ENCODE measurements at places on chromosomes 2 and 18.

DNA sequence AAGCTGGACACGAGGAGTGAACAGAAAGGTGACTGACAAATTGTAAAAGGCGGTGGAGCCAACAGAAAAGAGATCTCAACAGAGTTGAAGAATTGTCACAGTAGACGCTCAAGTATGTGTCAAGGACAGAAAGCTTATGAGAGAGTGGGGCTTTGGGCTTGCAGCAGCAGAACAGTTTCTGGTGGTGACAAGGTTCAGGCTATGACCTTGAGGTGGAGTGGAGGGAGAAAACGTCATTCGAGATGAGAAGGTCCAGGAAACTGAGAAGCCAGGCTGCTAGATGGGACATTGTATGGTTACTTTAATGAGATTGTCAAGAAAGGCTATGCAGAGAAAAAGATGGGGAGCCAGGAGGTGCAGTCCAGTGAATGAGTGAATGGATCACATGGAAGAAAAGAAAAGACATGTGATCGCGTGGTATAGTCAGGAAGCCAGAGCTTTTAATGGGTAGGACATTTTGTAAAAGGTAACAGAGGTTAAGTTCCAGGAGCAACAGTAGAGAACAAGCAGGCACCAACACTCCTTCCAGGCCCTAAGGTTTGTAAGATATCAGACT is 91.1 kb upstream of the EPC2 start:
- DNase-seq = no peak

DNA sequence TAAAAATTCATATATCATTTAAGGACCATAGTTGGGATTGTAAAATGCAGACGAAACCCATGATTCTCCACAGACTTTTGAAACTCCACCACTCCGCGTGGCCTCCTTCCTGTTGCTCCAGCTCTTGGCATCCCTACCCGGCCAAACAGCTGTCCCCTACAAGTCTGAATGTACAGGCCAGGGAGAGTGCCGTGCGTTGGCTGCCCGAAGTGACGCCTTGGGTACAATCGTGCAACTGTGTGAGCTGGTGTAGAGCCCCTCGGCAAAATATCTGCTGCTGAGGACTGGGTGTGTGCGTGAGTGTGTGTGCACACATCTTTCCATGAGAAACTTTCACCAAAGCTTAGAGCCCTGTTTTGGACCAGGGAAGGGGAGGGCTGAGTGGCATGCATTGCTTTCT is 43.8 kb upstream of the ZNF516 start:
- no peak for DNase-seq

DNA sequence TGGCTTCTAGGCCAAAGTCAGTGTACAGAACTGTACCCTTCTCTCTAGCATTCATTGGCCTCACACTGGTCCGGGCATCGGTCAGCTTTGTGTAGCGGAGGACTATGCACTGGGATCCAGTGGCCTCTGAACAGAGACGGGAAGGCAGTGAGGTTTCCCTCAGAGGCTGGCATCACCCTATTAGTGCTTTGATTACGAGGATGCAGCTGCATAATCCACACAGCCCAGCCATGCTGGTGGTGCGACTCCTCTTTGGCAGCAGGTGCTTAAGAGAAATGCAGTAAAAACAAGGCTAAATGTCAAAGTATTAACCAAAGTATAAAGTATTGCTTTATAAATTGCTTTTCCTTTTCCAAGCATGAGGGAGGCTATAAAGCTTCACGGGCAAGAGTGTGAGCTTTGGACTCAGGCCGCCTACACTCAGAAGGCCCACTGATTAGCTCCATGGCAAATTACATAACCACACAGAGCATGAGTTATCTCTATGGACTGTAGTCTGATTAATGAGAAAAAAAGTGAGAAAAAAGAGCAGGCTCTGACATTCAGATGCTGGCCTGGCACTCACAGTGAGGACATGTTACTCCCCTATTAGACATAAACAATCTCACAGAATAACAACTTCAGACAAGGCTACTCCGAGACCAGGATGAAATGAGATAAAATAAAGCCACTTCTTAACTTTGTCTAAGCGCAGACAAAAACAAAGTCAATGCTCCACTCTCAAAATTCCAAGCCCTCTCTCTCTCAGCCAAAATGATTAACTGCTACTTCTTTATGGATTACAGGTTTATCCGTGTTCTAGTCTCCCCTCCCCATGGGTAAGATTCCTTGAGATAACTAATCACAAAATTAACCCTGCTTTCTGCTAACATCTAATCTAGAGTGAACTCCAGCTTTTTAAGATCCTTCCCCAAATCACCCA is 6.4 kb upstream of the CRYGC start:
- no peak for DNase-seq

DNA sequence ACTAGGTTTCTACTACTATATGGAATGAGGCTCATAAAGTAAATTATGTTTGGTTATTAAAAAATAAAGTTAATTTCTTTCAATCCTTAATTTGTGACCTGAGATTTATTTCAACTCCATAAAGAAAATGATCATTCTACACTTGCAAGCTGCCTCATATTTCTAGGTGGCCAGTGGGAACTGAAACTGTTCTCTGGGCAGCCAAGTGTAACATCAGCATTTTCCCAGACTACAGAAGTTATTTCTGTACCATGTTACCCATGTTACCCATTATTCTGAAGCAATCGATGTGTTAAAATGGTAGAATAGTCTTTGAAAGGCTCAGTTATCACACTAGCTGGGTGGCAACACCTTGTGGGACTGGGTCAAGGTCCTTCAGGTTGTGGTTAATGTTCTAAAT is 139.3 kb upstream of the FBXO11 start:
- no peak for DNase-seq

DNA sequence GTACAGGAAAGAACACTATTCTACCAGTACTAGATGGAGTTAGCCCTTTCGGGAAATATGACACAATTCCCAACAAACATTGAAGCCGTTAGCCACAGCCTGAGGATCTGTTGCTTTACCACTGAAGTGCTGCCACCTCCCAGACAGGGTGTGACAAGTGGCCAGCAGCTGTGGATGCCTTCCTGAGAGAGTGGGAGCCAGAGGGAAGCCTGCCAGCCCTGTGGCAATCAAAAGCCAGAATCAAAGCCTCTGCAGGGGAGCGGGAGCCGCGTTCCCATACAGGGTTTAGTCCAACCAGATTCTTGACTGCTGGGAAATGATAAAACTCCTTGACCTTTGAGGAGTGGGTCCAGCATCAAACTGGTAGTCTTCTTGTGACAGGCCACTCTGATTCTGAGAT is 38.0 kb downstream of the SLC4A1AP start:
- DNase-seq = no peak

DNA sequence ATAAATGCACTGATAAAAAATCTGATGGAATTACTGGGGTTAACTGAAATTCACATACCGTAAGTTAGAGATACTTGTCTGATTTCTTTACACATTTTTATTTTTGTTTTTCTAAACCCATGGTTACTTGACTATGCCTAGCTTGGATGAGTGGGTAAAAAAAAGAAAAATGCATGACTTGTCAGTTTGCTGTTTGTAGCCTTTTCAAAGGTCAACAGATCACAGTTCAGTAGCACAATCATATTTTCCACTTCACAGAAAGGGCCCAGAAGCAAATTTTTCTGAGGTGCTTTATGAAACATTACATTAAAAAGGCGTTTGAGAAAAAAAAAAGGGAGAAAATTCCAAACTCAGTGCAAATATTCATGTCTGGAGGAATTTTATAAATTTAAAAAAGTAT is 16.4 kb downstream of the SLC16A14 start:
- DNase-seq = no peak

GRCh38 chr2:206002440-206002839 is 83.5 kb downstream of the INO80D start:
- DNase-seq = no peak

DNA sequence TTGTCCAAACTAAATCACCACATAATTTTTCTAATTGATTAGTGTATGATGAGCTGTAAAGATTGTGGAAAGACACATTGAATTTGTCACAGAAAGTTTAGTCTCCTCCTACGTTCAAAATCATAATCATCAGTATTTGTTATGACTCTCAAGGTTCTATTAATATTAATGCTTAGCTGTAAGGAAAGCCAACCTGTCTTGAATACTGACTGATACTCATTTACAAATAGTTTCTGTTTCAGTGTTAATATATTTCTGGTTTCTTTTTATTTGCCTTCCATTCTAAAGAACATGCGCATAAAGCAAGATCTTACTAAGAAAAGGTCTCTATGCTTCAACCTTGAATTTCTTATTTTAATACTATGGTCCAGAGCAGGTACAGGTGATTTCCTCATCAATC is 55.1 kb downstream of the CPS1 start:
- no peak for DNase-seq

- peak; percentile 74 for DNase-seq
These were observed 98.8 kb downstream of the TRABD2A start for GRCh38 chr2:84781942-84782716.

GRCh38 chr2:200779214-200779613 is 32.5 kb upstream of the BZW1 start:
- DNase-seq = no peak
